ENCODE measurements at places on chromosomes 5 and 9.

- no peak for DNase-seq
Measured at GRCh38 chr9:92729735-92730155, 34.9 kb downstream of the BICD2 start.

GRCh38 chr9:90007516-90008440, 403.0 kb downstream of the GADD45G start:
- DNase-seq, result no peak

GRCh38 chr5:89826938-89827337, 582.6 kb downstream of the CETN3 start:
- no peak for DNase-seq

GRCh38 chr9:36970007-36970888, 63.8 kb downstream of the PAX5 start:
- DNase-seq, result no peak

GRCh38 chr5:164336276-164336675, 830.9 kb downstream of the MAT2B start:
- no peak for DNase-seq

GRCh38 chr9:85645909-85646627, 95.7 kb downstream of the AGTPBP1 start:
- DNase-seq, result no peak

GRCh38 chr9:100669968-100670367, 92.1 kb downstream of the CAVIN4 start:
- no peak for DNase-seq

DNA sequence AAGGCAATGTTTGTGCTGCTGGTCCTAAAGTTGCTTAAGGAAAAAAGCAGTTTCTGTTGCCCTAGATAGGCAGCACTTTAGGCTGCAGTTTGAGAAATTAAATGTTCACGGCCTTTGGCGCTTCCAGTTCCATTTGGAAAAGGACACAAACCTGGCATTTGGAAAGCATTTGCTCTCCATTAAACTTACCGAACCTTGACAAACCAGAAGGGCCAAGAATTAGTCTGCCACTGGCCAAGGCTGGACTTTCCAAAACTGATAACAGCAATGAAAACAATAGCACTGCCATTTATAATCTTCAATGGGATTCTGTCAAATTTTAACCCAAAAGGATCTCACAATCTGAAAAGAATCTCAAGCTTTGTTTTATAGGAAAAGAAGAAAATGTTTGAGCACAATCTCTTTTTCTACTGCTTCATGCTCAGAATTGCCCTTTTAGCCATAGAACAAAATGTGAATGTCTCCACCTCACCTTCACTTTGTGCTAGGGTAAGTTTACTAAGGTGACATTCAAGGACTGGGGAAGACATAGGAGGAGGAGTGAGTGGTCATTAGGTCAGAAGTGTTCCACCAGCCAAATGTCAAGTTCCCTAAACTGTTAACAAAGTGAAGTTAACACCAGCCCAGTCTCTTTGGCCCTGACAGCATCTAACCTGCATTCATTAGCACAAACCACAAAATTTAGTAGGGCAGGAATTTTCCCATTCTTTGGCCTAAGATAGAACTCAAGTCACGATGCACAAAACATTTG, 583.4 kb upstream of the DMAC1 start:
- DNase-seq, result no peak

All from stimulated activated CD8-positive, alpha-beta memory T cell treated with anti-CD3 and anti-CD28 coated beads, Interleukin-15, amount 100 ng/mL, for 24 hours (primary cell).